NAMALWA (cell line): ENCODE measurements at places on chromosomes 5 and 9.
A peak's percentile ranks its signal among the peaks of the same experiment; 100 is the strongest.

GRCh38 chr5:107474716-107475489 is 195.8 kb downstream of the EFNA5 start:
- no peak for DNase-seq

GRCh38 chr5:32597041-32597629 is 11.8 kb downstream of the SUB1 start:
- DNase-seq: no peak

DNA sequence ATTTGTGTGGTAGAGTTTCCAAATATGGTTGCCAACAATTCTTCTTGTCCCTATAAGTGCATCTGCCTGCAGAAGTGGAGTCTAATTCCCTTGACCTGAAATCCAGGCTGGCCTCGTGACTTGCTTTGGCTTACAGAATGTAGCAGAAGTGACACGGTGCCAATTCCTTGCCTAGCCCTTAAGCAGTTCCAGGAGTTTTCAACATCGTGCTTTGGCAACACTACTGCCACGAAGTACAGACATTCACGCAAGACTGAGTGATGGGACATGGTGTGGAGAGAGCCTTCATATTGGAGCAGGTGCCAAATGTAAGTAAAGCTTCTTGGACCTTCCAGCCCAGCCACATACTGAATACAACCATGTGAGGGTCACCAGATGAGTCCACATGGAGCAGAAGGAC is 92.9 kb upstream of the NEK6 start:
- no peak for DNase-seq

DNA sequence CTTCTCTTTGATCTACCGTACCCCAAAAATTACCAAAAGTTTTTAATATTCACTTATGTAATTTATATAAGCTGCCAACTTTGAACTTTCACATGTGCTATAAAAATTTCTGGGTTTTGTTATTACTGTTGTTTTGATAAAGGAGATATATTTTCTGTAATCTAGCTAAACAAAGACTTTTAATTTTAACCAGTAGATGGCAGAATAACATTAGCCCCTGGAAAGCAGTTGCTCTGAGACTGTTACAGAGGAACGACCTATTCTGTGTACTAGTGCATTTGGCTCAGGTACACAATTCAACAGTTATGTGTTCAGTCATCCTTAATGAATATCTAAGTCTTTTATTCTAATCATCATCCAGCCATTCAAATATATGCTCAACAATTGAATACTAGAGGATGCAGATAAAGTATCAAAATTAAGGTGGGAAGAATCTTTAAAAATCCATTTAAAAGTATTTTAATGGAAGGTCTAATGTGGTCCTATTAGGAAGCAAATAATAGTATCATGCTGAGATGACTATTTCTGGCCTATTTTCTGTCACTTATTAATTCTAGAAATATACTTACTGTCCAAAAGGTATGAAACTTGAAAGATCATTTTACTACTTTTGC is 8.6 kb downstream of the KLHL9 start:
- DNase-seq: peak; percentile 69

DNA sequence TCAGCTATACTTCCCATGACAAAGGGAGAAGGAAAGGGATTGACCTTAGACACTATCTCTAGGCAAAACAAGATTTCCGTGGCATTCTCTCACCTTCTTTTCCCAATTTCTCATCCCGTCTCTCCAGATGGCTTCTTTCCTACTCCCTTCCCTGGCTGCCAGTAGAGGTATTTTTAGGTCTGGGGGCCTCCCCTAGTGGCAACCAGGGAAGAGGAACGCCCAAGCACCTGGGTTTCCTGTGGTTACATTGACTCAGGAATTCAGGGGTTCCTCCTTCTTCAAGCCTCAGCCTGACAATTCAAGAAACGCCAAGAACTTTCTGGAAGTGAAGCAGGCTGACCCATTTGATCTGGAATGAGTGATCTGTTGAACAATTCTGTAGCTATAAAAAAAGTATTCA is 111.5 kb upstream of the OSMR start:
- no peak for DNase-seq

- DNase-seq: peak; percentile 38
Measured at GRCh38 chr5:134649163-134649835, 714 bp downstream of the SEC24A start.

- no peak for DNase-seq
Measured at GRCh38 chr5:30994176-30994575, 199.3 kb upstream of the CDH6 start.

- no peak for DNase-seq
Measured at GRCh38 chr5:90685425-90686022, 126.9 kb downstream of the ADGRV1 start.

DNA sequence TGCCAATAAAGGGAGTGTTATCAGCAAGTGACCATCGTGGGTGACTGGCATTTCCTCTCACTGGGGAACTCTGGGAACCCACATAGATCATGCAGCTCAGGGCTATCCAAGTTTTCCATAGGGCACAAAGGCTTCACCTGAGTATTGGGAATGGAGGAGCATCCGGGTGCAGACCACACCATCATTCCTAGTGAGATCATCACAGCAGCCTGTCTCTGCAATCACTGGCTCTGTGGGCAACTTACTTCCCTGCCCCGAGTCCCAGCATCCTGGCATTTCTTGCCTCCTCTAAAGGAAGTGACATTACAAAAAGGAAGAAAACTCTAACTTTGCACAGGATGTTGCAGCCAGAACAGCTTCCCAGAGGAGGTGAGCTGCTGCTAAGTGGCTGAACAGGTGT is 80.6 kb upstream of the SHB start:
- DNase-seq: no peak

DNA sequence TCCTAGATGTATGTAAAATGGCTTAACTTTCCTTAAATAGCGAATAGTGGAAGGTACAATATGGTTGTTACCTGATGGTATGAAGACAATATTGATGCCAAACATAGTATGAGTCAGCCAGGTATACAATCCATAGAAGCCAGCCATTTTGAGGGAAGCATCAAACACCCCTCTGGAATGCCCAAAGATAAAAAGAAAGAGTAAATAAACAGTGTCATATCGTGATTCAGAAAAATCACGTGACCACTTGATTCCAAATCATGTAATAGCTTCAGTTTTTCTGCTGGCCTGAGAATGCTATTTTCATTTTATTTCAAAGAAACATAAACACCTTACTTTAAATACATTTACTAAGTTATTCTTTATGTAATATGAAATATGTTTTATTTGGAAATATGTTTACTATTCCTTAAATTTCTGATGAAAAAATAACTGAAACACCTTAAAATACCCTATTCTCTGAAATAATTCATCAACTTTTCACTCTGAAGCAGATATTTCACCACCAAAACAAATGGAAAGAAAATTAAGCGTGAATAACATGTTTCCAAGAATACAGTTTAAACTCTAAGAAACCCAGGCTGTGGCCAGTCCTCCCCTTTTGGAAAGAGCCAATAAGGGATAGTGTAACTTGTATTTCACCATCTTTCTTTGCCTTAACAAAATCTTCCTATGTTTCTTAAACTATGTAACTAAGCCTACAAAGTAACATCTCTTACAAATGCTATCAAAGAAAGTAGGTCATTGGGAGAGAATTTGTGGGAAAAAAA is 24.8 kb upstream of the CTNNAL1 start:
- no peak for DNase-seq
